ENCODE measurements at places on chromosomes 1 and 21.

DNA sequence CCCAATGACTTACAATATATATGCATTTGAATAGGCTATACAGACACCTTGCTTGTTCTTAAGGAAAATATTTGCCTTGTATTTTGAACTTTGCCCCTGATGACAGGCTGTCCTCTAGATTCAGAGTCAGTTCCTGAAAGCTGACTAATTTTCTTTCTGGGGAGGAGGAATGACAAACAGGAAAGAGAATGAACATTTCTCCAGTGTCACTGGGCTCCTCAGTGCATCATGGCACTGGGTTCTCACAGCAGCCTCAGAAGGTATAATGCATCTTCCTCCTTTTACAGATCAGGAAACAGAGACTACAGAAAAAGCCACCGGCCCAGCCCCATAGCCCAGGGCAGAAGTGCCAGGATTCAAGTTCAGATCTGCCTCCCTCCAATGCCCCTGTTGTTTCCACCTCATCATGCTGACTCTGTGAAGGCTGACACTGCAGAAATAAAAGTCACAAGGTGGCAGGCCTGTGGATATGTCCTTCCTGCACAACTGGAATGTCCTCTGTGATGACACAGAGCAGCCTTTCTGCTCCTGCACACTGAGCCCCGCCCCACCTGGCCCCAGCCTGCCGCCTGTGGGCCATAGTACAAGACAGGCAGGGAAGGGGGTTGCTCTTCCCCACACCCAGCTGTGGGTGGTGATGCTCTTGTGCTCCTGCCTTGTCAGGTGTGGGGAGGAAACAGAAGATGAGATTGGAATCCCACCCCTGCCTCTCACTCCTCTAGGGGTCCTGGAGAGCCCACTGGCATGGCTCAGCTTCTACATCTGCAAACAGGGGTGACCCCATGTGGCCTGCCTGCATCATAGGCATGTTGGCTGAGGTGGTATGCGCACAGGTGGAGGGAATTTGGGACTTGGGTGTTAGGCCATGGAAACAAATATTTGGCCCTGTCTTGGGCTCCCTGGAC is 6.4 kb downstream of the TTC22 start:
- DNase-seq = no peak

GRCh38 chr1:36269408-36269838 is 36.7 kb upstream of the SH3D21 start:
- DNase-seq = no peak

DNA sequence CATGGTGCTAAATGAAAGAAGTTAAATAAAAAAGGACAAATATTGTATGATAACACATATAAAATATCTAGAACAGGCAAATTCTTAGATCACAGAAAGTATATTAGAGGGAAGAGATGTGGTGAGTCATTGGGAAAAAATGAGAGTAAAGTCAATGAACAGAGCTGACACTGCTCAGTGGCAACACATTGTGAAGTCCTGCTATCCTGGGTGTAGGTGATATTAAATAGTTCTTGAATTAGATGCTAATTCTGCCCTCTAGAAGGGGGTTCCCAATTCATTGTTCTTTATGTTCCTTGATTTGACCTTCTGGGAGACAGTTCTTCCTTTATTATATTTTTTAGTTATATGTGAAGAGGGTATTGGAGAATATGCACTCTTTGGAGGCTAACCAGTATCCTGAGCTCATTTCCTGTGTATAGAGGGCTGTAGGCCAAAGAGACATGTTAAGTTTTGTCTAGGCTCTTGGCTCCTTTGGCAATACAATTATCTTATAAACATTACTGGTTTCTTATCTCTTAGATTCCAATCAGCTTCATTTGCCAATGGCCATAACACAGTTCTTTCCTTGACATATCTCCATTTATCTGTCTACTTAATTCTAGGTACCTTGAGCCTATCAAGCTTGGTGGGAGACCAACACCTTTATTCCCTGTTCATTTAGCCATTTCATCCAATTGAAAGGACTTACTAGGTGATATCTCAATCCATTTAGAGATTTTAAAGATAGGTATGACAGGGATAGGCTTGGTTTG is 6.6 kb upstream of the SLC35A3 start:
- no peak for DNase-seq

DNA sequence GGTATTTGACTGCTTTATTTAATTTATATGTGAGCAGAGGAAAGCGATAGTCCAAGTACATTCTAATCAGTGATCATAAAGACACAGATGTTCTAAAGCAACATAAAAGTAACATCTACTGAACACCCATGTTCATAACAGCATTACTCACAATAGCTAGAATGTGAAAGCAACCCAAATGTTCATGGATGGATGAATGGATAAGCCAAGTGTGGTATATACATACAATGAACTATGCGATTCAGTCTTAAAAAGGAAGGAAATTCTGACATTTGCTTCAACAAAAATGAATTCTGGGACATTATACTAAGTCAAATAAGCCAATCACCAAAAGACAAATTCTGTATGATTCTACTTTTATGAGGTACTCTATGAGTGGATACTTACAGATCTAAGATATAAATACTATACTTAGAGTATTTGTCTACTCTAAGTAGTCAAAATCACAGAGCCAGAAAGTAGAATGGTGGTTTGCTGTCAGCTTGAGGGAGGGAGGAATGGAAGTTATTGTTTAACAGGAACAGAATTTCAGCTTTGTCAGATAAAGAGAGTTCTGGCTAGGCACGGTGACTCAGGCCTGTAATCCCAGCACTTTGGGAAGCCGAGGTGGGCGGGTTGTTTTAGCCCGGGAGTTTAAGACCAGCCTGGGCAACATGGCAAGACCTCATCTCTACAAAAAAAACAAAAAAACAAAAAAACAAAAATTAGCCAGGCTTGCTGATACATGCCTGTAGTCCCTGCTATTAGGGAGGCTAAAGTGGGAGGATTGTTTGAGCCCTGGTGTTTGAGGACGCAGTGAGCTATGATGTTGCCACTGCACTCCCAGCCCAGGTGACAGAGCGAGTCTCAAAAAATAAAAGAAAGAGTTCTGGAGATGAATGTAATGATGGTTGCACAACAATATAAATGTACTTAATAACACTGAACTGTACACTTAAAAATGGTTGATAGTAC is 79.7 kb upstream of the ARHGAP29 start:
- DNase-seq = no peak

GRCh38 chr1:26060832-26061574 is 6.4 kb downstream of the TRIM63 start:
- DNase-seq = no peak

- no peak for DNase-seq
These were observed 3.5 kb upstream of the ADORA1 start for GRCh38 chr1:203124011-203124410.

- DNase-seq = peak; percentile 24
These were observed 2.8 kb upstream of the SPSB1 start for GRCh38 chr1:9289711-9290485.

DNA sequence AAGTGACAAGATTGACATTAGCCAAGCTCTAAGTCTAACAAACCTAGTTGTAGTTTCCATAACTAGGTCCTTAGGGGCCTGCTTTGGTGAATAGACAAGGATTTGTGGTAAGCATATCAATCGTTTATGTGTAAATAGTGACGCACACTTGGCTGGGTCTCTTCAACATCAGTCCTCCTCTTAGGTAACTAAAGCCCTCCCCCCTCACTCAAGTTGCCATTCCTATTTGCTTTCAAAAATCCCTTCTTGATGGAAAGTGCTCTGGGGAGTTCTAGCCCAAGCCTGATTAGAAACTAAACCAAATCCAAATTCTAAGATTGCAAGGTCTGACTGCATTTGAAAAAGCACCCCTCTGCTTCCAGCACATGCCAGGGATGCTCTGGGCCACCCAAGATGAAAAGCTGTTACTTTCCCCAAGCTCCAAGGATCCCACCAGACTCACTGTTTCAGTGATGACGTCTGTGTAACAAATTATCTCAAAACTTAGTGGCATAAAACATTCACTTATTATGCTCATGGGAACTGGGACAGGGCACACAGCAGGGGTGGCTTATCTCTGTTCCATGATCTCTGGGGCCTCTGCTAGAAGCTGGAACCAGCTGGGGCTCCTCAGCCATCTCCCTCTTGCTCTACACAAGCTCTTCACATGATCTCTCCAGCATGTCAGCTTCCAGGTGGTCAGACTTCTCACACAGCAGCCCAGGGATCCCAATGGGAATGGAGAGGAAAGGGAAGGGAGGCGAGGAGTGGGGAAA is 74.1 kb downstream of the RRAGC start:
- no peak for DNase-seq

DNA sequence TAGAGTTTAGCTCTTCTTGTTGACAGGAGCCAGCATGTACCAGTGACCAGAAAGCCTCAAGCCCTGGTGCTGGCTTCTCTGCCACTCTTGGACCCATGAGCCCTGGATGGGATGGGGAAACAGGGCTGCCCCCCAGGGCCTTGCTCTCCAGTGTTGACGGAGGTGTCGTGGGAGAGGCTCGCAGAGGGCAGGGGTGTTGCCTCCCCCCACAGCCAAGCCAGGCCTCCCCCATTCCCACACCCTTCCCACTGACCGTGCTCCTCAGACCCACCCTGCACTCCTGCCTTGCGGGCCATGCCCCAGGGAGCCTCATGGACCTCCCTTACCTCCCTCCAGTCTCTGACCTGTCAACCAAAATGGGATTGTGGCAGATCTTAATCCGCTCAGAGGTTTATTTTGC is 123.8 kb upstream of the COL6A1 start:
- DNase-seq = no peak

DNA sequence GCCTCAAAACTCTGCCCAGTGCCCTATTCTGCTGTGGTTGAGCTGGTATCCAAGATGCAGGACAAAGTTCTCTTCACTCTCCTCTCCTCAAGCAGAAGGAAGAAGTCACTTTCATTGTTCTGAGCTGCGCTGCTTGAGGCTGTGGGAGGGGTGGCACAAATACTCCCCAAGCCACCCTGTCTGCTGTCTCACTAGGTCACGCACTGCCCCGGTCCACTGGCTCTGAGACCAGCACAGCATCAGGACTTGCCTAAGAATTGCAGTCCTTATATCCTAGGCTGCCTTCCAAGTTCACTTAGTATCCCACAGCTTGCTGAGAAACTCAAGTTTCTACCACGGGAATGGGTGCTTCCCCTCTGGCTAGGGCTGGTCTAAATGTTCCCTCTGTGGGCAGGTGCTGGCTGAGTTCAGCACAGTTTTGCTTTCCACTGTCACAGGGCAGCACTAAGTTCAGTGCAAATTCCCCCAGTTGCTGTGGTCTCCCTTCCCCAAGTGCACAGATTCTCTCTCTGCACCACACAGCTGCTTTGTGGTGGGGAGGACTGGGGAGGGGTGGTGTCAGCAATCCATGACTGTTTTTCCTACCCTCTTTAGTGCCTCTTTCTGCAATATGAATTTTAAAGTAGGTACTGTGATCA is 32.4 kb downstream of the SLC9C2 start:
- DNase-seq = no peak

DNA sequence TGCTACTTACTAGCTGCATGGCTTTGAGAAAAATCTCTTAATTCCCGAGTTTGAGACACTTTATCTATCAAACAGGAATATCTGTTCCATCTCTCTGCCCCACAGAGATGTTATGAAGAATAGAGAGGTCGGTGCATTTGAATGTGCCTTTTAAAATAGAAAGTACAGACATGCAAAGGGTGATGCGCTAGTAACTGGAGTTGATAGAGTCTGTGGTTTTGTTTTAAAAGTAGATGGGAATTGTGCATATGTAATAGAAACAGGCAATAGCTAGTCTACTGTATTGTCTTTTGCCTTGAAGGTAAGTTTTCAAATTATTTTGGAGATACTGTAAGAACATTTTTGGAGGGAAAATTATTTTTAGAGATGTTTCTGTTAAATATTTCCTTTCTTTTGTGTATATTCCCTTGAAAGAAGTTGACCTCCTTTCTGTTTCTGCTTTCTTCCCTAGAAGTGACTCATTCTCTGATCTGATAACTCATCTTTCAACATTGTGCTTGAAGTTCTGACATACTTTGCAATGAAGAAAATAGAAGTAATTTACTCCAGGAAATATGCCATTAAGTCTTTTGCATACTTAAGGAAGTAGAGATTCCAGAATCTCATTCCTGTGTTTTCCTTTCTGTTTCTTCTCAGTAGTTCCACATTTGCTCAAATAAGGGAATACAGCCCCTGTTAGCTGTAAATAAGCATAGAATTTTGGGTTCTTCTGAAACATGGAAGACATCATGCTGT is 151.6 kb downstream of the SDCCAG8 start:
- no peak for DNase-seq

GRCh38 chr1:21082073-21082472 is 94.6 kb downstream of the EIF4G3 start:
- DNase-seq = peak; percentile 33

GRCh38 chr1:201538612-201539551 is at the start of gene NAV1:
TSS of gene NAV1 (plus strand) at chr1:201539127. CDS start at chr1:201622885, 83,758 bp downstream.
- peak; percentile 64 for DNase-seq

DNA sequence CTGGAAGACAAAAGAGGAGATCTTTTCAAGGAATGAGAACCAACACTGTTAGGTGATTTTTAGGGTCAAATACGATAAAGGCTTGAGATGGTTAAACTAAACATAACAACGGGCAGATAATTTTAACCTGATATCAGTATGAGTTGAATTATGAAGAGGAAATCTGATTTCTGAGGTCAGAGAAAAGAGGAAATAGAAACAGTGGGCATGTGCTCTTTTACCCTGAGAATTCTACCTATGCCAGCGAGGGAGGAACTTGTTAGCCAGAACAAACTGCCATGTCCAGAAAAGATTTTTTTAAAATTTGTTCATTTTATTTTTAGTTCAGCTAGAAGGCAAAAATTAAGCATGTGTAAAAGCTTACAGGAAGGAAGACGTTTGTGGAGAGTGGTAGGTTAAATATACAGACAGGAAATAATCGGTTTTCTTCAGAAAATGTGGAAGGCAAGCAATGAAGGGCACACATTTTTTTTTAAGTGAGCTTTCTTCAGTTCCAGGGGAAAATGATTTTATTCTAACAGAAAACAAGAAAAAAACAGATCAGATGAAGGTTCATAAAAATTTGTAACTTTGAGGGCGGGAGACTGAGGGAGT is 1745.3 kb downstream of the MRPL39 start:
- no peak for DNase-seq

DNA sequence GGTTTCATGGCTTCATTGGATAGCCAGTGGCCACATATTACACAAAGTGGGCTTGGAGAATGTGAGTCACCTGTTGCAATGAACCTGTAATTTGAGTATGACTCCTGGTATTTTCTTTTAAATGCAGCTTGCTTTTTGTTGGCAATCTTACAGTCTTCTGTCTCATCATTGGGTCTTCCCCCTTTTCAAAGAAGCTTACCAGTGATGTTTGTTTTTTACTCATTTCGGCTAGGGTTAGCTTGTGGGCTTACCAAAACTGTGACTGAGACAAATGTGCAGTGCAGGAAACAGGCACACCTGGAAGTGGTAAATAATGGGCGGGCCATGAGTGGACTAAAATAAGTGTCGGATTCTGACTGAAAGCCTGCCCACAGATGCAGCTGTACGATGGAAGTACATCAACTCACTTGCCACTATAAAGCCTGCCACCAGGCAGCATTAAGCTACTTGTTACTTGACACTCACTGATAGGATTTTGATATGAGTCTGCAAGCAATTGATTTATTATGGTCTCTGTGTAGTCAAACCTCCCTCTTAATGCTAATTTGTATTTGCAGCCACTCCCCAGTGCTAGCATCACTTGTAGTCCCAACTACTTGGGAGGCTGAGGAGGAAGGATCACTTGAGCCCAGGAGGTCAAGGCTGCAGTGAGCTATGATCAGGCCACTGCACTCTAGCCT is 4.2 kb downstream of the HHAT start:
- peak; percentile 73 for DNase-seq

GRCh38 chr1:186878356-186878755 is 49.6 kb downstream of the PLA2G4A start:
- DNase-seq = no peak

Measured in NCI-H82 (cell line).